PC-3 (cell line): ENCODE measurements at places on chromosomes 2 and 18.

DNA sequence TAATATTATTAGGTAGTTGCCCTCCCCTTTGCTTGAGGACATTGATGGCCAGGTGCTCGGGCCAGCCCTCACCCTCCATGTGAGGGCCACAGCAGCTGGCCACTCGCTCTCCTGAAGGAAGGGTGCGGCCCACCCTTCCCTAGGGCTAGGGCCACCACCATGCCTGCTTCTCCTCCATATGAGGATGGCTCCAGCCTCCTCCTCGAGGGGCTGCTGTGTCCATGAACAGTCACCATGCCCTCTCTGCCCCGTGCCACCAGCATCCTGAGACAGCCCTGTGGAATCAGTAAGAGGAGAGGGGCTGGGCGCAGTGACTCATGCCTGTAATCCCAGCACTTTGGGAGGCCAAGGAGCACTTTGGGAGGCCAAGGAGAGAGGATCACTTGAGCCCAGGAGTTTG, 2.4 kb downstream of the GPR17 start:
- peaks cover 30% of the 10 kb centered on the region for H3K4me1 ChIP-seq
- H3K27ac ChIP-seq, result no peak overlapping the region; the same call in 1 of the 2 replicates
- DNase-seq, result no peak
- no peak overlapping the region for H3K4me3 ChIP-seq
- no peaks in the 10 kb centered on the region for H3K36me3 ChIP-seq
- no peaks in the 10 kb centered on the region for H3K27me3 ChIP-seq

DNA sequence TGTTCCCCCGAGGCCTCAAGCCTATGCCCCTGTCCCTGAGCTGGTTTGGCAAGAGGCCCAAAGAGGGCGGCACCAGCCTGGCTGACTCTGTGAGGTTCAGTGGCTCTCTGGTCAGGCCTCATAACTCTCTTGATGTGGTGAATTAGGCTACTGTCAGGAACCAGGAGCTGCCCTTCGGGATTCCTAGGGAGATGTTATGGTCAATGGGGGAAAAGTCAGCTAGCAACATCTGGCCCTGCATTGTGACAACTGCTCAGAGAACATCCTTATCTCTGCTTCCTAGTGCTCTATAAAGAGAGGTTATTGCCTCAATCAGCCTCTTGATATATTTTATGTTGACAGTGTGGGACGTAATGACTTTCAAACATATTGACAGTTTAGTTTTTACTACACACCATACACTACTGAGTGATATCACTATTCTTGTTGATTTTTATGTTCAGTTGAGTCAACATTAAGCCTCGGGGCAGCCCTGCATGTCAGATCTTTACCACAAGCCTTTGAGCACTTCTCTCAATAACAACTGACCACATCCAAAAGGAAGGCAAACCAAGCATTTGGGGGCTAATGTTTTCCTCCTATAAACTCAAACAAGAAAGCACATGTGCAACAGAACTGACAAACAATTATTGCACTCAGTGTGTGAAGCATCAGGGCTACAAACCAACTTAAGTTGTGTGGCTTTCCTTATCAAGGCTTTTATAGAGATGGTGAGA, 448.3 kb upstream of the SLC14A2 start:
- H3K4me1 ChIP-seq, result peaks cover 50% of the 10 kb centered on the region
- peak overlapping the region; percentile 100 for H3K27ac ChIP-seq
- peak; percentile 64 for DNase-seq
- no peaks in the 10 kb centered on the region for H3K36me3 ChIP-seq

GRCh38 chr2:12381543-12382325, 335.0 kb upstream of the TRIB2 start:
- no peak overlapping the region for H3K27ac ChIP-seq
- H3K36me3 ChIP-seq, result no peaks in the 10 kb centered on the region

GRCh38 chr2:200025717-200026116, 70.3 kb downstream of the MAIP1 start:
- DNase-seq, result peak; percentile 7
- H3K36me3 ChIP-seq, result no peaks in the 10 kb centered on the region
- no peaks in the 10 kb centered on the region for H3K27me3 ChIP-seq
- no peak overlapping the region for H3K4me3 ChIP-seq
- no peak overlapping the region for H3K27ac ChIP-seq

DNA sequence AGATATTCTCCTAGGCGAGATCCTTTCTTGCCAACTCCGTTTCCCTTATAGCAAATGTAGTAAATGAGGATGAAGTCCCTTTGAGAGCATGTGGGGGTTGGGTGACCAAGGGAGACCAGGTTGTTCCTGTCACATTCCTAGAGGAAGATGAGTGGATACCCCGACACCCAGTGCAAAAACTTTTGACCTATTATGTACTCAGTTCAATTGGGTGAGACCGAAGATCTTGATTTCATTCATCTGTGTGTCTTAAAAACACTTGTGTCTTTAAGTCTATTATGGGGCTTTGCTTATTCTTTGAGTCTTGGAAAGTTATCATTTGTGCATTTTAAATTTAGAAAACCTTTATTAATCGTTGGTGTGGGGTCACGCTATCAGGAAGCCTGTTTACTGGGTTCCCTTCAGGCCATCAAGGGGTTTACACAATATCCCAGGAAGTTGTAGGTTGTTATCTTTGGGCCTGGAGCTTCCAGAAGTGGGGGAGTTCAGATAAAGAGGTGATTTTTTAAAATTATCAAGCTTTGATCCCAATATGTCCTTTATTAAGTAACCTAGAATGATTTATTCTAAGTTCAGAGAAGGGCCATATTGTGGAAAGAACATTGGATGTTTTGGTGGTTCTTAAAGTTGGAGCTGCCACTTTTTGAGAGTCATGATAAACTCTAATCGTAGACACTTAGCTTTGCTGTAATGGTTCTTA, 2.8 kb downstream of the RHOB start:
- H3K36me3 ChIP-seq, result no peaks in the 10 kb centered on the region
- peak overlapping the region; percentile 84; the same call in 1 of the 2 replicates for H3K4me3 ChIP-seq
- no peak for DNase-seq
- no peaks in the 10 kb centered on the region for H3K27me3 ChIP-seq
- H3K27ac ChIP-seq, result no peak overlapping the region

DNA sequence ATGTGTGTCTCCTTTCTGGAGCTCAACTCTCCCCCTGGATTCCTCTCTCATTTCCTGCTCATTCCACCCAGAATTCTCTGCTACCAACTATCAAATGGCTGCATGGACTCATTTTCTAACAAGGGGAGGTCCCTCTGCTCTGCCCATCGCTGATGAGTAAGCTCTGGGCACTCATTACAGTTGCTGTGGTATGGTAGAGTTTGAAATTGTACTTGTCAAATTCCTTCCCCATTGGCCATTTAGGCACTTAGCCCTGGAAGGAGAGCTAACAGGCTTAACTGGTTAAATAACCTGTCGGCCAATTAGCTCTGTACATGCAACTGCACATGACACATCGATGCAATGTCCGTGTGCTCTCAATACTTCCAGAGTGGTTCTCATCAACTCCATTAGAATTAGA, 20.4 kb downstream of the COL6A3 start:
- H3K27me3 ChIP-seq, result no peaks in the 10 kb centered on the region
- no peaks in the 10 kb centered on the region for H3K4me1 ChIP-seq
- peaks cover 17% of the 10 kb centered on the region for H3K36me3 ChIP-seq
- no peak overlapping the region for H3K4me3 ChIP-seq

- no peaks in the 10 kb centered on the region for H3K27me3 ChIP-seq
- no peak overlapping the region for H3K4me3 ChIP-seq
- H3K4me1 ChIP-seq, result no peaks in the 10 kb centered on the region
- DNase-seq, result no peak
- no peak overlapping the region for H3K27ac ChIP-seq
- no peaks in the 10 kb centered on the region for H3K36me3 ChIP-seq
Observed at GRCh38 chr2:2484301-2484700, 153.2 kb upstream of the MYT1L start.

DNA sequence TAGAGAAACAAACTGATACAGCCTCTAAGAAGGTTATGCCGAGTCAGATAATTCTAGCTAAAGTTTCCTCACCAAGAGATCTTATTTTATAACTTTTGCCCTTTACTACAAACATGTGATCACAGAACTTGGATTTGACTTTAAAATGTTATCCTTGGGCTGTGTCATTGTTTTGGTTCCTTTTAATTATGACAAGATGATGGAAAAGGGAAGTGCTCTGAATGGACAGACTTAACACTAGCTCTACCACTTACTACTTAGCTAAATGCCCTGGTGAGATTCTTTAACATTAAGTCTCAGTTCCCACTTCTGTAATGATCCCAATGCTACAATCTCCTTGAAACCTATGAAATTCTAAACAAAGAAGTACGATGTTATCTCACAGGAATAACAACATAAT, 69.9 kb downstream of the RTTN start:
- 0 out of 2 replicates have a peak, but pooled peaks cover 9% of the 10 kb centered on the region for H3K4me1 ChIP-seq
- no peaks in the 10 kb centered on the region for H3K27me3 ChIP-seq
- H3K27ac ChIP-seq, result no peak overlapping the region

- H3K4me1 ChIP-seq, result peaks cover 5% of the 10 kb centered on the region
- H3K36me3 ChIP-seq, result no peaks in the 10 kb centered on the region
- no peaks in the 10 kb centered on the region for H3K27me3 ChIP-seq
- no peak overlapping the region for H3K27ac ChIP-seq
- no peak overlapping the region for H3K4me3 ChIP-seq
Observed at GRCh38 chr2:190864375-190864774, 16.2 kb upstream of the GLS start.

- H3K36me3 ChIP-seq, result no peaks in the 10 kb centered on the region
- no peak overlapping the region for H3K27ac ChIP-seq
- no peaks in the 10 kb centered on the region for H3K27me3 ChIP-seq
- DNase-seq, result no peak
Observed at GRCh38 chr2:44651974-44652373, 289.5 kb upstream of the SIX3 start.

DNA sequence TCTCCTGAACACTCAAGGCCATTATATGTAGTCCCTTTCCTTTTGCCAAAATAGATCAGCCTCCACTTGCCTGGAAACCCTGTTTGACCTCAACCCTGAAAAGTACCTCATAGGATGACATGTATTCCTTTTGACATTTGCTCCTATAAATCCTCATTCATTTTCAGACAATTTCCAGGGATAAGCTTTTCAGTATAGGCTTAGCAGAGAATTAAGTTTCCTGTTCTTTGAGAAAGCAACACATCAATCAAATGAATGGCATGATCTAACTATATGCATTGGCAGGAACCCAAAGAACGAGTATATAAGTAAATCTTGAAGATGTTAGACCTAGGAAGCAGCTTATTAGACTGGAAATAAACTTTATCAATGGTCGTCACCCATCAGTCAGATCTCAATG, 483.0 kb downstream of the CCDC85A start:
- DNase-seq, result no peak
- H3K27ac ChIP-seq, result no peak overlapping the region
- H3K36me3 ChIP-seq, result no peaks in the 10 kb centered on the region
- H3K4me3 ChIP-seq, result no peak overlapping the region

- H3K4me3 ChIP-seq, result no peak overlapping the region
- H3K27me3 ChIP-seq, result no peaks in the 10 kb centered on the region
- H3K36me3 ChIP-seq, result no peaks in the 10 kb centered on the region
- peaks cover 5% of the 10 kb centered on the region; the same call in 1 of the 2 replicates for H3K4me1 ChIP-seq
Observed at GRCh38 chr2:72222829-72223564, 75.3 kb upstream of the CYP26B1 start.

- no peaks in the 10 kb centered on the region for H3K4me1 ChIP-seq
- no peak for DNase-seq
- no peak overlapping the region for H3K4me3 ChIP-seq
- no peaks in the 10 kb centered on the region for H3K36me3 ChIP-seq
- H3K27me3 ChIP-seq, result 0 out of 2 replicates have a peak, but pooled peaks cover 4% of the 10 kb centered on the region
- no peak overlapping the region for H3K27ac ChIP-seq
Observed at GRCh38 chr18:70659036-70659925, 370.4 kb downstream of the SOCS6 start.

GRCh38 chr2:168032091-168032490, 215.3 kb downstream of the STK39 start:
- peaks cover 3% of the 10 kb centered on the region; the same call in 1 of the 2 replicates for H3K4me1 ChIP-seq
- no peak overlapping the region for H3K4me3 ChIP-seq
- H3K27me3 ChIP-seq, result no peaks in the 10 kb centered on the region
- H3K36me3 ChIP-seq, result no peaks in the 10 kb centered on the region

- H3K4me3 ChIP-seq, result no peak overlapping the region
- no peak overlapping the region for H3K27ac ChIP-seq
- H3K36me3 ChIP-seq, result no peaks in the 10 kb centered on the region
- H3K27me3 ChIP-seq, result peaks cover 74% of the 10 kb centered on the region
Observed at GRCh38 chr18:57427429-57428201, 7.6 kb upstream of the ONECUT2 start.

DNA sequence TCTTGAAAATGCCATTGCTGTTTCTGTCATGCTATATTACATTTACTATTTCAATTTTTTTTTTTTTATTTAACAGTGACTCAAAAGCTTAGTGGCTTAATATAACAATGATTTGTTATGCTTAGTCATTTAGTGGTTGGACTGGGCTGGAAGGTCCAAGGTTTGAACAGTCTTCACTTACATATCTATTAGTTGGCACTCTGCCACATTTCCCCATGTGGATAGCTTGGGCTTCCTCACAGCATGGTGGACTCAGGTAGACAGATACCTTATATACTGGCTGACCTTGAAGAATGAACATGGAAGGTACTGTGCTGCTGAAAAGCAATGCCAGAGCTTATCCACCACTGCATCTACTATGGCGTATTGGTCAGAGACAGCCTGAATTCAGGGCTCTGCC, 909.5 kb upstream of the SOX11 start:
- no peaks in the 10 kb centered on the region for H3K36me3 ChIP-seq
- no peaks in the 10 kb centered on the region for H3K27me3 ChIP-seq
- no peak overlapping the region for H3K4me3 ChIP-seq
- DNase-seq, result no peak

GRCh38 chr2:182827182-182827879, 39.1 kb downstream of the FRZB start:
- no peak overlapping the region for H3K27ac ChIP-seq
- no peak overlapping the region for H3K4me3 ChIP-seq
- peaks cover 16% of the 10 kb centered on the region; the same call in 1 of the 2 replicates for H3K27me3 ChIP-seq

DNA sequence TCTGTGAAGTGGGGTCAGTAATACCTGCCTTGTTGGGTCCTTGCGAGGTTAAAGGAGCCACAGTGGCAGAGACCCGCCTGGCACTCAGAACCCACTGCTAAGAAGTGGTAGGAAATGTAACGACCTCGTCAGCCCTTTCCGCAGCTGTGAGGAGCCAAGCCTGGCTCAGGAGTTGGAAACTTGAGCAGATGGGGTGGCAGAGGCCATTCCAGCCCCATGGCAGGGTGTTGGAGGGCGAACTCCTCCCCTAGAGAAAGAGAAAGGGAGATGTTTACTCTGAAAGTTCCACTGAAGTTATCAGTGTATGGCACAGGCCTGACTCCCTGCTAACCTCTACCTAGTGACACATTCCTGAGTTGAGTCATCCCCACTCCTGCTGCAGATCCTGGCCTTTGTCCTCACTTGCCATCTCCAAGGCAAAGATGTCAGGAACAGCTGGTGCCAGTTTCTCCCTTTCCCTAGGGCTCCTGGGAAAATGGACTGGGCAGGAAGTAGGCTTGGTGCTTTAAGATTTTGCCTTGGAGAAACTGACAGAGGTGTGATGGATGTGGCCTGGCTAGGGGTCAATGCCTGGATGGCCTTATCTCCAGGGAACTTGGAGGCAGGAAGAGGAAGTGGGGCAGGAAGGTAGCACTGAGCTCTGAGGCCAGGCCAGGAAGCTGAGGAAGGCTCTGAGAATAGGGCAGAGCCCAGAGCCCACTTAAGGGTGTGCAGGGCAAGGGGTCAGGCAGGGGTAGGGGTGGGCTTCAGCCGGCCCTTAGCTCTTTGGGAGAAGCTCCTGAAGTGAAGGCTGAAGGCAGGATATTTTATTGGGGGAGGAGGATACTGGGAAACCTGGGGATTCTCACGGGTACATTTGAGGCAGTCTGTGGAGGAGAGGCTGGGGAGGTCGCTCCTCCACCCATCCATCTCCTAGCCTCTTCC, 888 bp downstream of the VAMP5 start:
- peaks cover 17% of the 10 kb centered on the region for H3K4me1 ChIP-seq
- no peaks in the 10 kb centered on the region for H3K27me3 ChIP-seq
- H3K27ac ChIP-seq, result peak overlapping the region; percentile 42
- peak; percentile 84 for DNase-seq
- no peak overlapping the region for H3K4me3 ChIP-seq

GRCh38 chr18:11752116-11752911, 63.2 kb downstream of the GNAL start:
- peak overlapping the region; percentile 41 for H3K4me3 ChIP-seq
- no peak overlapping the region for H3K27ac ChIP-seq
- H3K27me3 ChIP-seq, result peaks cover 75% of the 10 kb centered on the region
- DNase-seq, result peak; percentile 41
